ENCODE measurements at places on chromosomes 11 and 22.

DNA sequence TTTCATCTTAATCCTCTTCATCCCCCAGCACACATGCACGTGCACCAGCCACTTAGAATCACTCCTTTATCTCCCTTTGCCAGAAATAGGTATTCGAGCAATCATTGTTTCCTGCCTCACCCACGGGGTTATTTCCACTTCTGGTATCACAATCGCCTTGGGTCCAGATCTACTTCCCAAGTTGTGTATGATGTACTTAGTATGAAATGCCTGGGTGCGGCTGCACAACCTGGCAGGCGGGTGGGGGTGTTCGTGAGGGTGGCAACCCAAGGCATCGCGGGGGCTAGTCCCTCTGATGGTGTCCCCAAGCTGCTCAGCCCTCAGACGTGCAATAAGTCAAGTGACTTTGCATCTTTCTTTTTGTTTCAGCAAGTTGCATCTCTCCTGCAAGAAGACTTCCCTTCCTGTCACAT, 475.6 kb downstream of the MIAT start:
- DNase-seq: no peak

GRCh38 chr22:39662686-39663052, 92.1 kb downstream of the CACNA1I start:
- no peak for DNase-seq

- DNase-seq: no peak
Measured at GRCh38 chr11:61616434-61616833, 35.6 kb upstream of the SYT7 start.

- no peak for DNase-seq
Measured at GRCh38 chr11:13208921-13209320, 68.7 kb upstream of the BMAL1 start.

DNA sequence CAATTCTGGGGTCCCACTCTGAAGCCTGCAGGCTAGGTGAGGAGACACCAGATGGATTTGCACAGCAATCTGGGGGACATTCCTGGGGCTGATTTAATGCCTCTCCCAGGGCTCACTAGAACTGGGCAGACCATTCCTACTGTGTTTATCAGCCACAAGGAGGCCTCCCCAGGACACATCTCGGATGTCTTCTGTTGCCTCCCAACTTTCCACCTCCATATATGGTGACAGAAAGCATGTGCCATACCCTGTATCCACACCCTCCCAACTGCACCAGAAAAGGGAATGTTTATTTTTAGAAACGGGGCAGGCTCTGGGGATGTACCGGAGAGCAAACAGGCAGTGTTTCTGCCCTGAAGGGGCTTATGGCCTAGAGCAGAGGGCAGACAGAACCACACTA, 181.8 kb downstream of the CSNK2A3 start:
- no peak for DNase-seq

- no peak for DNase-seq
Measured at GRCh38 chr11:72716290-72716689, 35.9 kb downstream of the ARAP1 start.
